ENCODE measurements at places on chromosomes 7 and 10.

DNA sequence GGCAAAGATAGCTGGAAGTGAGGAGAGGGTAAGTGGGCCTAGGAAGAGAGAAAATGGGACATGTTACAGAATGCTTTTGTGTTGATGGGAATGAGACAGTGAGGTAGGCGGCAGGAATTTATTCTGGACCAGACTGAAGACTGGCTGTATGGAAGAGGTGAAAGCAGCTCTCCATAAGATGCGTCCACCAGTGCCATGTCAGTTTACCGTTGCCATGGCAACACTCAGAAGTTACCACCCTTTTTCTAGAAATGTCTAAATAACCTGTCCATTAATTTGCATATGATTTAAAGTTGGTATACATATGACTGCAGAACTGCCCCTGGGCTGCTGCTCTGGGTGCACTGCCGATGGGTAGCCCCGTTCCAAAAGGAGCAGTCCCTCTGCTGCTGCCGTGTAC lies 46.7 kb downstream of the RAB18 start:
- DNase-seq = no peak

- no peak for DNase-seq
These were observed 154.9 kb downstream of the SDK1 start for GRCh38 chr7:3455806-3456595.

- no peak for DNase-seq
These were observed 26.3 kb downstream of the SP4 start for GRCh38 chr7:21454182-21454581.

DNA sequence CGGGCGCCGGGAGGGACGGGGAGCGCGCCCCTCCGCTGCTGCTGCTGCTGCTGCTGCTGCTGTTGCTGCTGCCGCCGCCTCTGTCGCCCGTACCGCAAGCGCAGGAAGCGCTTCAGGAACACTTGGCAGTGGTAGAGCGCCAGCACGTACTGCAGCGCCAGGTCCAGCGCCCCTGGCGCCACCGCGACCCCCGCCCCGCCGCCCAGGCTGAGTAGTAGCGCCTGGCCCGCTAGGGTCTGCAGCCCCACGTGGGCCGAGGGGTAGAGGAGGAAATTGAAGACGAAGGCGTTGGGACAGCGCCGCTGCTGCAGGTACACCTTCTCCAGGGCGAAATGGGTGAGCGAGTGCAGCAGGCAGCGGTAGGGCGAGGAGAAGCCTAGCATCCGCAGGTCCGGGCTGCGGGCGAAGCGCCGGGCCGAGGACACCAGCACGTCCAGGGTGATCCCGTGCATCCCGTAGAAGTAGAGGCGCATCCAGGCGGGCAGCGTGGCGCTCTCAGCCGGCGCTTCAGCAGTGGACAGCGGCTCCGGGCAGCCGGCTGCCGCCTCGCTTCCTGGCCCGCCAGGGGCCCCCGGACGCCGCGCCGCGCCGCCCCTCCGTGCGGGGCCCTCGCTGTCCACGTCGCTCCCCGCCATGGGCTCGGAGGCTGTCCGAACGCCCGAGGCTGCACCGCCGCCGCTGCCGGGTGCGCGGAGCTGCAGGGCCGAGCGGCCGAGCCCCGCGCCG lies at the start of gene TMEM229A:
Gene TMEM229A (minus strand): TSS at position 699 of the 726 bp plus-strand sequence. CDS start 64 bp downstream, at position 635.
- DNase-seq = peak; percentile 68

DNA sequence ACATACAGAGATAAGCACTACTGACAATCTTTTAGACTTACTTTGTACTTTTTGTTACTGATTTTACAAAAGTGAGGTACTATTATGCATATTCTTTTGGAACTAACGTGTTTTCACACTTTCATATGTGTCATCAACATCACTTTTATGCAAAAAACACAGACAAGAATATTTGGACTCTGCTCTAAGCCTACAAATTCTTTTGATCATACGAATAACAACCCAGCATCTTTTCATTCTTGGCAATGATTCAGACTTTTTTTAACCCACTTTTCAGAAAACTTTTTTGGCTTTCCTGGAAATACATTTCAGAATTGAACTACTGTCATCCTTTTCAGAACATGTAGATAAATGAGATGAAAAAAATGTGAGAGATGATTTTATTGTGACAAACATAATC lies 30.2 kb downstream of the USP6NL start:
- DNase-seq = no peak

GRCh38 chr7:149423449-149424110 lies 37.3 kb downstream of the ZNF777 start:
- DNase-seq = no peak

DNA sequence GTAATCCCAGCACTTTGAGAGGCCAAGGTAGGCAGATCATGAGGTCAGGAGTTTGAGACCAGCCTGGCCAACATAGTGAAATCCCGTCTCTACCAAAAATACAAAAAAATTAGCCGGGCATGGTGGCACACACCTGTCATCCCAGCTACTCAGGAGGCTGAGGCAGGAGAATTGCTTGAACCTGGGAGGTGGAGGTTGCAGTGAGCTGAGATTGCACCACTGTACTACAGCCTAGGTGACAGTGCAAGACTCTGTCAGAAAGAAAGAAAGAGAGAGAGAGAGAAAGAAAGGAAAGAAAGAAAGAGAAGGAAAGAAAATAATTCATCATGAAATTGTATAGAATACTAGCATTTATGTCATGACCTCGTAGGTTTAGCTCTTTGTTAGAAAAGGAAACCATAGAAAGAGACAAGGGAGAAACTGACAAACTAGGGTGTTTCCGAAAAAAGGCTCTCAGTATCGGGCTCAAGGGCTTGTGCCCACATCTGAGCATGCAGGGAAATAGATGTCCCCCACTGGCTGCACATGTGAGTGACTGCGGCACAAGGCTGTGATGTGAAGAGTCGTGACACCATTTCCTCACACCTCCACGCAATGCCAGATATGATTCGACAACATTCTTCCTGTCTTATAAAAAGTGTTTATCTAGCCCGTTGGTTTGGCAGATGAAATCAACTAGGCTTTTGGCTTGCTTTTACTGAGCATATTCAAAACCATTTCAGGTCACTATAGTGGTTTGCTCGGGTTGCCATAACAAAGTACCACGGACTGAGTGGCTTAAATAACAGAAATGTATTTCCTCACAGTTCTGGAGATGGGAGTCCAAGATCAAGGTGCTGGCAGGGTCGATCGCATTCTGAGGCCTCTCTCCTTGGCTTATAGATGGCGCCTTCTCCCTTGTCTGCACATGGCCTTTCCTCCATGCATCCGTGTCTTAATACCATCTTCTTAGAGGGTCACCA lies 2.0 kb downstream of the SRGN start:
- no peak for DNase-seq

- DNase-seq = no peak
These were observed 8.5 kb downstream of the CNOT4 start for GRCh38 chr7:135501402-135501801.

DNA sequence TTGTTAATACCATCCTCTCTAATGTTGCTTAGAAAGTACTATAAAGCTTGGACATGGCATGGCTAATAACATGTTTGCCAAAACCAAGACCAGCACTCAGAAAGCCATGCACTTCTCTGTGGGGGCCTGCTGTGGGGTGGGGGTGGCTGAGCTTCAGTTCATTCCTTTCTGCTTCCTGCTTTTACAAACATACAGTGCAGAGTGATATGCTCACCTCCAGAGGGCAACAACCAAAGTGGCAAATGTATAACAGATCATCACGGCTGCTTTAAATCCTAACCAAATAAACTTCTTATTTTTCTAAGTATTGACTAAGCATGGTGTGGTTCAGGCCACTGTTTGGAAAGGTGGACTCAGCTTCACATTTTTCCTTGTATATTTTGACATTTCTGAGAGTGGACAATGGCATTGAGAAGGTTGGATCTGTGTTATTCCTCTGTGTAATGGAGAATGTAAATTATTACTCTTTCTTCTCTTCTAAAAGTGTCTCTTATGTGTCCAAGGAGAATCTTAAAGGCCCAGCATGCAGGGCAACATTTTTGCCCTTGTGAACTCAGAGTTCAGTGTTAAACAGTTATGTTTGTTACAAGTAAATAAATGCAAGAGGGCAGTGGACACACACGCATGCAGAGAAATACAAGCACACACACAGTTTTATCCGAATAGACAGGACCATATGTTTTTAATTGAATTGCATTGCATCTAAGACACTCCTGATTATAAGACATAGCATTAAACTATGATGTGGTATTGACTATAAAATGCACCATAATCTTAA lies 186.1 kb downstream of the HERPUD2 start:
- no peak for DNase-seq

DNA sequence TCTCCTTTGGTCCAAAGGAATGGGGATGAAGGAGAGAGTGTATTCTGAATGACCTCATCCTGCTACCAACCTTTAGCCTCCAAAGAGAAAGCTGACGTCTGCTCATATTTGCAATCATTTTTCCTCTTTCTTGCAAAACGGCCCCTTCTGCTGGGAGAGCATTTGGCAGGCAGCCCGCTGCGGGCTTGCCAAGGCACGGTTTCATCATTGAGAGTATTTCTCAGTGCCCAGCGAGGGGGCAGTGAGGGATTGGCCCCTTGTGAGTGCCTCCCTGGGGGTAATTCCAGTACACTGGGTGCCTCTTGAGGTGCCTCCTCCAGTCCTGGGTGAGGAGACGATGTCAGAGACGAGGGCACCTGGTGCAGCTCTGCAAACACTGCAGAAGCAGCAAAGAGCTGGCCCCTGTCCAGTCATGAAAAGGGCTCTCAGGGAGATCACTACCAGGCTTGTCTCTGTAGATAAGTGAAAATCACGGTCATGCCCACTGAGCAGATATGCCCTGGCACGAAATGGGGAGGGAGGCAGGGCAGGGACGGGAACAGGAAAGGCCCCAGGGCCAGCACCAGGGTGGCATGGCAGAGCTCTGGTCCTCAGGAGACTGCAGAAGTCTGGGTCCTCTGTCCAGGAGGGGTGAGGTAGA lies 48.7 kb upstream of the SHH start:
- no peak for DNase-seq

GRCh38 chr10:89419548-89419947 lies 5.2 kb downstream of the IFIT5 start:
- DNase-seq = peak; percentile 17

GRCh38 chr7:116805100-116805544 lies 57.3 kb upstream of the CAPZA2 start:
- DNase-seq = no peak

DNA sequence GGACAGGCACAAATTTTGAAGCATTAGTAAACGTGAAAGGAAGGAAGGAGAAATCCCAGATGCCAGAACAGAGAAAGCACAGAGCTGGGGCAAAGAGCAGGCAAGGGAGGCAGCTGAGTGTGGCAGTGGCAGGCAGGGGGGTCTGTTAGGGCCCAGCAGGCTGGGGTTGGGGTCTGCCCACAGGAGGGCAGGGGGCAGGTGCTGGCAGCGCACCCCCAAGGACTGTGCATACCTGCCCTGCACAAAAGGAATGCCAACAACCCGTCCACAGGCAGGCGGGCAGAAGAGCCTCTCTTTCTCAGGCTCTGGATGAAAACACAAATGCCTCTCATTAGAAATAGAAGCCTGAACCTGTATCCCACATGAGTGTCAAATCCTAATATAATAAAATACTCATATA lies 552.3 kb downstream of the PTPRN2 start:
- DNase-seq = no peak

GRCh38 chr7:93117852-93118530 lies at the start of gene SAMD9:
Gene SAMD9, minus strand, starts transcription at chr7:93117979. Its CDS starts 11,882 bp downstream, at chr7:93106097.
- no peak for DNase-seq

DNA sequence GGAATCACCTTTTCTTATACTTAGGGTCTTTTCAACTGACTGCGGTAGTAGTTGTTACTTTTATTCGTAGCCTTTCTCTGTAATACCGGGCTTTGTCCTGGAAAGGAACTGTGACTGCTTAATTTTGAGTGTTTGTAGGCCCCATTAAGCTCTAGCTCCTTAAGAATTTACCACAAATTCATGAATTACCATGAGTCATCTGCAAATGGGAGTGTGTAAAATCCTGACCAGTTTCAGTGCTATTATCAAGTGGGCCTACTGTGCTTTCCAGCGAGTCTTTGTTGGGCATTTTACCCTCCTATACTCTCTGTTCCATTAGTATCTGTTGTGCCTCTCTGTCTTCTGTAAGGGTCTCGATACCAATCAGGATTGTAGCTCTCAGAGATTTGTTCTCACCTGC lies 49.7 kb downstream of the ZMYND11 start:
- no peak for DNase-seq

DNA sequence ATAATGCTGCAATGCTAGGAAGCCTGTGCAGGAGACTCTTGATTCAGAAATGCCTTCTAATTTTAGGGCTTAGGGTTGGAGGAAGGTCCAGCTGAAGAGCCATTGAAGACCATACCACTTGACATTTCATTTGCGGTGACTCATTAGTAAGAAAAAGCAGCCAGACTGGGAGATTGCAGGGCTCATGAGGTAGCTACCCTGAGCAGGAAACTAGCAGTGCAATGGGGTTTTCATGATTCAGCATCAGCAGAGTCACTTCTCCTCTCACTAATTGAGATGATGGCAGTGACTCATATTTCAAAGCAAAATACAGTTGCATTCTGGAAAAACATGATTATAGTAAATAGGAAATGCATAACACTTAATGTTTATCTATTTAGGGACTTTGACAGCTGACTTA lies 434.1 kb downstream of the DNAJB9 start:
- no peak for DNase-seq

DNA sequence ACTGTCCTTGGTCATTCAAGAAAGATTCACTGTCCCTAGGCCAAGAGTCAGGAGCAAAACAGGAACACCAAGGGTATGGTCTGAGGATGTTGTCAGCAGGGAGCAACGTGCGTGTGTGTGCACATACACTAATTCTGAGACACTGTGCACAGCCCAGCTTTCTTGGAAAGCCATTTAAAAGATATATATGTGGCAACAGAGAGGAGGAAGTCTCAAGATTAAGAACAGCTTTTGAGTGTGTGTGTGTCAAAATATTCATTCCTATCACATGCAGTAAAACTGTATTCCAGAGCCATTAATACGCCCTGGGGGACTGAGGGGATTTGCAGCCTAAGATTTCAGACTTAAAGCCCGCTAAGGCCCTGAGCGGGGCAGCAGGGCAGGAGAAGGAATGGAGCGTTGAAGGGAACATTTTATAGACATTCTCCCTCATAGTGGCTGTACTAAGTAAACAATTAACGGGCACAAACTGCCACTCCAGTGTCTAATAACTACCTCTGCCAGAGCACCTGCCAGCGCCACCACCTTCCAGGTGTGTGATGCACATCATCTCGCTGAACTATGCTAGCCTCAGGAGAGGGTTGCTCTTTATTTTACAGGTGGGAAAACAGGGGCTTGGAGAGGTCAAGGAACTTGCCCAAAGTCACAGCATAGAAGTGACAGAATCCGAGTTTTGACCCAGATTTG lies 2.0 kb downstream of the NOD1 start:
- DNase-seq = no peak

- DNase-seq = no peak
These were observed 119.5 kb downstream of the AOAH start for GRCh38 chr7:36604806-36605205.

DNA sequence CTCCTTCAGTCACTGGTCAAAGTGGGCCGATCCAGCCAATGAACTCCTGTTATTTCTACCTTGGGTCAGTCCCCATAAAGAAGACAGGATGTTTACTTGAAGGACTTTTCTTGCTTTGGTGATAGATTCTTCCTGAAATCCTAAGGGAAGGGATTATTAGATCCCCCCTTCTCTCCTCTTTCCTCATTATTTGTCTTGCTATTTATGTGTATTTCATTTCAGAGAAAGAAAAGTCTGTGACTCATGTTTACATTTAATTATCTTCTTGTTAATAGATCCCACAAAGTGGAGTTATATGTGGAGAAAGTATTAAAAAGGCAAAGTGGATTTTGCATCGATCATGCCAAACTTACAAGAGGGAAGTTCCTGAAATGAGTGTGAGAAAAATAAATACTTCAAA lies 341.5 kb downstream of the PHTF2 start:
- DNase-seq = no peak

Measured in endothelial cell (in vitro differentiated cells).